ENCODE measurements at places on chromosomes 2 and 18.

DNA sequence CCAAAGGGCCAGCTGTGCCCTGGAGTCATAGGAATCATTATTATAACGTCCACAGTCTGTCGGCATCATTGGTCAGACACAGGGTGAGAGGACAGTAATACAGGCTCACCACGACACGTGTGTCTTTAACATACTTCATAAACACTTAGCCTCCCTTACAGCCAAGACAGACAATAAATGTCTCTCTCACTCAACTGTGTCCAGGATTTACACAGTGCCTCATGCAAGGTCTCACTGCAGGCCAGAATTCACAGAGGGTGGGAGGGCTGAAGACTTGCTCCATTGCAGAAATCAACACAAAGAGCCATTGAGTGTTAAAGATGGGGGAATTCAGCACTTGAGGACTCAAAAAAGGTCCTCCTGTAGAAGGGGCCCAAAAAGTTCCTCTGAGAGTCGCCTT is 210.5 kb downstream of the BCL2 start:
- DNase-seq: no peak

- DNase-seq: peak; percentile 15
Measured at GRCh38 chr2:236010920-236011685, 157.1 kb downstream of the GBX2 start.

GRCh38 chr2:199818754-199819153 is 32.2 kb downstream of the FTCDNL1 start:
- no peak for DNase-seq

GRCh38 chr18:63164396-63164795 is 155.2 kb downstream of the BCL2 start:
- no peak for DNase-seq

- DNase-seq: no peak
Measured at GRCh38 chr18:74116633-74117554, 30.7 kb downstream of the FBXO15 start.

- peak; percentile 80 for DNase-seq
Measured at GRCh38 chr2:136008205-136008865, 22.9 kb upstream of the DARS1 start.

GRCh38 chr2:112666761-112667122 is 21.0 kb downstream of the SLC20A1 start:
- DNase-seq: no peak

DNA sequence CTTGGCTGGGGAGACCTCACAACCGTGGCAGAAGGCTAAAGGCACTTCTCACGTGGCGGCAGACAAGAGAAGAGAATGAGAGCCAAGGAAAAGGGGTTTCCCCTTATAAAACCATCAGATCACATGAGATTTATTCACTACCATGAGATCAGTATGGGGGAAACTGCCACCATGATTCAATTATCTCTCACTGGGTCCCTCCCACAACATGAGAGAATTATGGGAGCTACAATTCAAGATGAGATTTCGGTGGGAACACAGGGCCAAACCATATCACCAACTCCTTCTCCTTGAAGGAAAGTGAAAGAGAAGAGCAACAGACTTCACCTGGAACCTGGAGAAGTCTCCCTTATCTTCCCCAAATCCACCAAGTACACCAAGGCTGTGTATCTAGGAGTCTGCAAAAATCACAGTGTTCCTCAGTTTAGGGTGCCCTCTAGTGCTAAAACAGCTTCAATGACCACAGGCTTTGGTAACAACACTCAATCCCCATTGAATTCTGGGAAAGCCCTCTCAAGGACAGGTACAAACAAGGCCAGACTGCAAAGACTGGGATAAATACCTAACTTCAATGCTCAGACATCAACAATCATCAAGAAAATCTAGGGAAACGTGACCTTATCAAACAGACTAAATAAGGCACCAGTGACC is 148.8 kb upstream of the SRD5A2 start:
- no peak for DNase-seq

DNA sequence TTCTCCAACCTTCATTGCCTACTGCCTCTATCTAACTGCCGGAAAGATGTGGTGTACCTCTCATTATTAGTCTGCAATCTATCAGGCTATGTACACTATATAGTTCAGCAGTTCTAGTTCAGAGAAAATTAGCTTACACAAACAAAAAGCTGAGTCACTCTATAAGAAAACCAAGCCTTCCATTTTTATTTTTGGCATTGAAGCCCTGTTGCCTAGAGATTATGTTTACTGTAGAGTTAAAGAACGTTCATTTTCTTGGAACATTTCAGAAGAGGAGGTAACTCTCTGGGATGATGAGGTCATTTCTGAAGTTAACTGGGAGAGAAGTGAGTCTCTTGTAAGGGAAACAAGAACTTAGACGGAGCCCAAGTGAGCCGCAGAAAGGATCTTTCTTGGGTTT is 133.5 kb downstream of the FAM124B start:
- DNase-seq: no peak

- DNase-seq: no peak
Measured at GRCh38 chr2:3487028-3487425, 32.3 kb downstream of the ADI1 start.

GRCh38 chr18:228586-228985 is 39.3 kb downstream of the THOC1 start:
- DNase-seq: no peak

DNA sequence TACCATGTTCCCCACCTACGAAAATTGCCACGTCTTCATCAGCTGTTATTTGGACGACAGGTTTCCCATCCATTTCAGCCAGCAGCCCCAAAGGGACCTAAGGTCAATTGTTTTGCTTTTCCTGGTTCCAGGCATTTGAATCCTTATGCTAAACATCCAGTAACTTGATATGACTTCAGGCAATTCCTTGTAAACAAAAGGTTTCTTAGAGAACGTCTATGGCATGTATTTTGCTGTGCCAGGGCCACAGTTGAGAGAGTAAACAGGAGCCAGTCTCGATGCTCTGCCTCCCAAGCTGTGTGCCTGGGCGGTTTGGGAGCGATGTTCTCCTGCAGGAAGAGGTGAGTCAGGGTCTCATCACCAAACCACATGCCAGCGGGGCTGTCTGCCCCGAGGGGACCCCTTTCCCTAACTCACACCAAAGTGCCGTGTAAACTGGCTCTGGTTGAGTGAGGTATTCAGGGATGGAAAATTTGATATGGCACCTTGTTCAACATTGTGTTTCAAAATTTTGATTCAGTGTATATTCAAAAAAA is 12.9 kb upstream of the MC5R start:
- DNase-seq: no peak

- no peak for DNase-seq
Measured at GRCh38 chr2:228700638-228701037, 519.2 kb upstream of the SPHKAP start.

DNA sequence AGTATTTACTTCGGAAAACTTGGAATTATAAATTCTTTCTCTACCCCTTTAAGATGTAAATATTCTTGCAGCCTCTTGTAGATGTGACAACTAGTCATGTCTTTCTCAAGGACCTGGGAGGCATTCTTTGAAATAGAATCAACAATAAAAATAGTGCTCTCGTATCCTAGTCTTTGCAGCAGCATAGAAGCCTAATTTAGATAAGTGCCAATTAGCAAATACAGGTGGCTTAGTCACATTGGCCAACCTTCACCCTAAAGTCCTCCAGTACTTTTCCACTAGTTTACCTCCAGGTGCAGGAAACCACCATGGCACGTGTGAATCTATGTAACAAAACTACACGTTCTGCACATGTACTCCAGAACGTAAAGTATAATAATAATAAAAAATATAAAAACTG is 3.5 kb upstream of the ZSWIM2 start:
- no peak for DNase-seq

DNA sequence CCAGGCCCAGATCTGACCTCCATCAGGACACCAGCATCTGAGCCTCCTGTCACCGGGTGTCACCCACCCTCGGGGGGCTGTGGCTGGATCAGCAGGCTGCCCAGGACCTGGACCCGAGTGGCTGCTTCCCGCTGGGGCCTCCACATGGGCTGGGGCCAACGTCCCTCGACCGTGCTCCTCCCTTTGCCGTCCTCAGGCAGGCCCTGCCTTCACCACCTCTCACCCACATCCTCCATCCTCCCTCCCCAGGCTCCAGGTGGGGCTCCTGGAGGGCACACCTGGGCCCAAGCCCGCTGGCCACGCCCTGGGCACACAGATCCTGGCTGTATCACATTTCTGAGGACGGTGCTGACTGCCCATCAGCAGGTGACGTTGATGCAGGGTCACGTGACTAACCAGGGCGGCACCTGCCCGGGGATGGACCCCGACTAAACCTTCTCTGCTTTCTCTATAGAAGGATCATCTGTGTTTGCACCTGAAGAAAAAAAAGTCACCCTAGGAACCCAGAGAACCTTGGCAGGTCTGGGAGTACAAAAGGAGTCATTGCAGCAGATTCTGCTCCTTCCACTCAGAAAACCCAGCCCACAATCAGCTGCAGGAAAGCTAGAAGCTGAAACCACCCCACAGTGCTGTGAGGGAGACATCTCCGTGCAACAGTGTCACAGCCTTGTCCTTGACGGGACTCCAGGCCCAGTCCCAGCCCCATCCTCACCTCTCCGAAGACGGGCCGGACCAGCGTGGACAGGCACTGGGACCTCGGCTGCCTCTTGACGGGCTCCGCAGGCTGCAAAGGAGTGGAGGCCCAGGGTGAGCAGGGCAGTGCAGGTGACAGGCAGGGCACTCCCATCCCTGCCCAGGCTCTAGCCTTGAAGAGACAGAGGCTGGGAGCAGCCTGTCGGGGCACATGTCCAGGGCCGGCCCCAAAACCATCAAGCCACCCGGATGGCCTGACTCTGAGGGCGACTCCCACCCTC is 11.2 kb downstream of the STK25 start:
- DNase-seq: no peak

DNA sequence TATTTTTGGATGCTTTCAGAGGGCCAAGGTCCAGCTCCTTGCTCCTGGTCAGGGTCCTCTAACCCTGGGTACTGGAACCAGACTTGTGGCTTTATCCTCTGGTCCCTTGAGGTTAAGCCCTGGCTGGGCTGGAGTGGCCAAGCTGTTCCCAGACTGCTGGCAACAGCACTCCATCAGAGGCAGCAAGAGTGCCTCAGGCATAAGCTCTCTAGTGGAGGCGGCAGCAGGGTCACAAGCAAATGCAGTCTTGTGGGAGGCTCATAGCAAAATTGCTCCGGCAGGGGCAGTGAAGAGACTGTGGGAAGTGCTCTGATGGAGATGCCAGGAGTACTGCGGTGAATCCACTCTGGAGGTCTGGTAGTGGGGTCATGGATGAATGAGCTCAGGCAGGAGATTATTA is 128.9 kb upstream of the OTOS start:
- DNase-seq: no peak

GRCh38 chr2:85611705-85612587 is at the start of gene C2orf68:
C2orf68 (minus strand) TSS chr2:85612066; CDS start chr2:85611984, 82 bp downstream.
- DNase-seq: peak; percentile 59

GRCh38 chr2:24929230-24929629 is 9.2 kb upstream of the ADCY3 start:
- DNase-seq: no peak
